ENCODE measurements at places on chromosomes 2 and 18. TPM values are rescaled to one million over a fixed set of nuclear protein-coding genes. Genes with fewer than 3 reads are reported as not detected.

DNA sequence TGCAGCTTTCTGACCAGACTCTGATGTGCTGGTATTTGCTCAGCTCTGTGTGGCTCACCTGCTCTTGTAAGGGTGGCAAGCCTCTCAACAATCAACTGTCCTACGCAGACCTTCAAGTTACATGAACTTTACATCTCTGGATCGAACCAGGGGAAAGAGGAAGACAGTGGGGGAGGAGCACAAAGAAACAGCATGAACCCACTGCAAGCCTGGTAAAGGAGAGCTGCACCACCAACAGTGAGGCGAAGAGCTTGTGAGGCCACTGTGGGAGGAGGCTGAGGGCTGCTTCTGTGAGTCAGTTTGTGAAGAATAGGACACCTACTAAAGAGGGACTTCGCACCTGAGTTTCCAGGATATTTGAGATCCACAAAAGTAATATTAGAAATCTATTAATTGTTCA is 18.8 kb upstream of the FAM110C start:
- DNase-seq, result no peak

GRCh38 chr18:9530226-9531009 is 55.1 kb downstream of the RALBP1 start:
- DNase-seq, result no peak

- no peak for DNase-seq
Measured at GRCh38 chr2:236774171-236774570, 204.5 kb downstream of the ACKR3 start.

- no peak for DNase-seq
Measured at GRCh38 chr18:58362027-58362575, 266.8 kb downstream of the ALPK2 start.

- DNase-seq, result no peak
Measured at GRCh38 chr2:220931491-220931890, 640.6 kb downstream of the EPHA4 start.

- DNase-seq, result no peak
Measured at GRCh38 chr18:23856466-23857163, 157.9 kb upstream of the TTC39C start.

DNA sequence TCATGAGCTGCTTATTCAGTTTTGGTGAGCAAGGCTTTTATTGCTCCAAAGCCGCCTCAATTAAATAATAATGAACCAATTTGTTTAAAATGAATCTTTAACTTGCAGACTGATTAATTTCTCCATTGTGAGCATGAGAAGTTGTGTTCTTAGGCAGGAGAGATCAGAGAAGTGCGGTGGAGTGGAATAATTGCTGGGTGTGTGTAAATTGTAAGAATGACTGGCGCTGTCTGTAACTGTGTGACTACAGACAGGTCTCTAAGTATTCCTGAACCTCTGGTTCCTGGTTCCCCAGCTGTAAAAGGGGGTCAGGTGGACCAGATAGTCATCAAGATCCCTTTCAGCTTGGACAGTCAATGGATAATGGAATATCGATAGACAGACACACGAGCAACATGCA is 98.0 kb upstream of the EFEMP1 start:
- DNase-seq, result no peak

DNA sequence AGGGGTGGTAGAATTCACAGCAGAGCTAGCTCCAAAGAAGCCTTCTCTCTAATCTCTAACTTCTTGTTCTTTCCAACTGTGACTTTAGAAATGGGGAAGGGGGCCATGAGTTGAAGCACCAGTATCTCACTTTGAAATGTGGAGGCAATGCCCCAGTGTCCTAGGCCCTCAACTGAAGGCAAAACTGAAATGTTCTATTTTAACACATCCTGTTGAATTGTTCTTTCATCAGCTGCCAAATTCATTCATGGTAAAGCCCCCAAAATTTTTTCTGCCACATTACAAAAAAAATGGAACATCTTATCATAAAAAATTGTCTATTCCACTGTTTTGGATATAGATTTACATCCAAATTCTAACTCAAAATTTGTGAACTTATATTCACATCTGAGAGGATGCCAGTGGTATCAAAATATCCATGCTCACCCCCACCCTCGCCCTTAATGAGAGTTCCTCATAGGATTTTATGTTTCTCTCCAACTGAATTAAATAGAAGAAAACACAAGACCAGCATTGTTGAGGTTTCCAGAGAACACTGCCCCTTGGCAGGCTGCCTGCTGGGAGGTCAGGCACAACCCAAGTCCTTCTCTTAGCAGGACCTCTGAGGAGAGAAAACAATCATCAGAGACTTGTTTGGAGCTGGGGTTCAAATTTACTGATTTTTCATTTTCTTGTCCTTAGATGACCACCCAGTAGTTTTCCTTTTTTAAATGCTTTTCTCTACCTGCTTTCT is 147.4 kb upstream of the PGAP1 start:
- no peak for DNase-seq

DNA sequence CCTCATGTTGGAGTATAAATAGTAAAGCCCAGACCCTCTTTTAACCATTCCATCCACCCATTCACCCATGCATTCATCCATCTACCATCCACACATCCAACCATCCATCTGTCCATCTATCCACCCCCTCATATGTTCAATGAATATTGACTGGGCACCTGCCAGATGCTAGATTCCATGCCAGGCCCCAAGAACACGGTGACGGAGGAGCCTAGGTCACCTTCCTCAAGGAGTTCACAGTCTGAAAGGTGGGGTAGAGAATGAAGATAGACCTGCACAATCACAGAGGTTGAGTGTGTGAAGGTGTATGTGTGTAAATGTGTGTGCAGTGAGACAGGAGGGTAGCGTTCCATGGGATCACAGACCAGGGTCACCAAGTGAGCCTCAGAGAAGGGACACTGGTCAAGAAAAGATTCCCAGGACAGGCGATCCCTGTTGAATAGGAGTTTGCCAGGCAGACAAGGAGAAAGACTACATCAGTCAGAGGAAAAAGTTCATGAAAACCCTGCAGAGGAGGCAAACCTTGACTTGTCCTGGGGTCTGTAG is 287.2 kb downstream of the CYP26B1 start:
- DNase-seq, result no peak

DNA sequence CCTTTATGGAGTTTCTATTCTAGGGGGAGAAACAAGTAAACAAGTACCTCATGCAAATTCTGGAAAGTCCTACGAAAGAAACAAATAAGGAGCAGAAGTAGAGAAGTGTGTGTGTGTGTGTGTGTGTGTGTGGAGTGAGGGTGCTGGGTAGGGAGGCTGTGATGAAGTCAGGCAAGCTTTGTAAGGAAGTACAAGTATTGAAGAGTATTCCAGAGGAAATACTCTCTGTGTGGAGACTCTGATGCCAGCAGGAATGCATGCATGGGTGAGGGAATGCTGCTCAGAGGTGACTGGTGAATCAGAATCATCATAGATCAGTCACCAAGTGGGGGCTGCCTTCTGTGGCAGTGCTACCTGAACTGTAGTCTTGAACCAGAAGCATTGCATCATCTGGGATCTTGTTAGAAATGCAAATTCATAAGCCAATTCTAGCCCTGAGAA is 34.5 kb downstream of the SLC4A3 start:
- DNase-seq, result no peak

GRCh38 chr2:121046335-121046734 is 238.7 kb downstream of the TFCP2L1 start:
- DNase-seq, result no peak

DNA sequence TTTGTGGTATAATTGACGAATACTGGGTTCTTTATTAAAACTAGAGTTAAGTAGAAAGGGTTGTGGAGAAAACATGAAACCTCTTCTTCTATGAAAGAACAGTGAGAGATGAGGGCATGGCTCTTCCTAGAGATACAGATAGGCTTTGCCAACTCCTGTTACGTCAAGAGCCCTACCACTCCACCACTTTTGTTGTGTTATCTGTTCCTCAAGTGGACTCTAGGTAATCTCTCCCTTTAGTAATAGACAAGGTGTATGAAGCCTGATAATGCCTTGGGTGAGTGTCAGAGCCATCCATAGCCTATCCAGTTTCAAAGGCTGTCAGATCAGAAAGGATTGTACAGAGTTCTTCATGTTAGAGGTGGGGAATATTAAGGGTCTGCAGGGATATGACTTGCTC is 176.4 kb downstream of the SETBP1 start:
- DNase-seq, result no peak

DNA sequence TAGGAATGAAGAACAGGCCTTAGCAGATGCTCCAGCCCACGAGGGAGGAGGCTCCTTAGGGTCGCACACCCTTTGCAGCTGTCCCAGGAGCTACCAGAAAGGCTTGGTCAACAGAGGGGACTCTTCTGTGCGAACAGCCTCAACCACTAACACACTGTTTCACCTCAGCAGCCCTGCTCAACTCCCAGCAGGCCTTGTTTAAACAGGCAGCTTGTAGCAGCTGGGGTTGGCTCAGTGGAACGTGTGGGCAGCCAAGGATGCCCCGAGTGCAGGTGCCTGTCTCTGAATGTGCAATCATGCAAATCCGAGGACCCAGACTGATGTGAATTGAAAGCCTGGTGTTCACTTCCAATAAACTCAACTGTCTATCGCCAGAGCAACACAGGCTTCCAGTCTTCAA is 88.7 kb upstream of the CXCR4 start:
- DNase-seq, result no peak

TUBA4B gene
- total RNA-seq, result 2.7 TPM

HOXD12 gene
- total RNA-seq, result not detected

NAT8 gene
- not detected for total RNA-seq

ARHGEF33 gene
- 0.76 TPM for total RNA-seq

TGFA gene
- total RNA-seq, result 13.0 TPM

NRP2 gene
- 68.8 TPM for total RNA-seq

All from upper lobe of left lung (tissue), 6 donors.